ENCODE measurements at places on chromosomes 13 and 19.
A peak's percentile ranks its signal among the peaks of the same experiment; 100 is the strongest.

GRCh38 chr19:38003438-38004185, 96.6 kb downstream of the SIPA1L3 start:
- peak; percentile 40 for DNase-seq

- no peak for DNase-seq
Measured at GRCh38 chr13:99465454-99465853, 35.8 kb upstream of the TM9SF2 start.

DNA sequence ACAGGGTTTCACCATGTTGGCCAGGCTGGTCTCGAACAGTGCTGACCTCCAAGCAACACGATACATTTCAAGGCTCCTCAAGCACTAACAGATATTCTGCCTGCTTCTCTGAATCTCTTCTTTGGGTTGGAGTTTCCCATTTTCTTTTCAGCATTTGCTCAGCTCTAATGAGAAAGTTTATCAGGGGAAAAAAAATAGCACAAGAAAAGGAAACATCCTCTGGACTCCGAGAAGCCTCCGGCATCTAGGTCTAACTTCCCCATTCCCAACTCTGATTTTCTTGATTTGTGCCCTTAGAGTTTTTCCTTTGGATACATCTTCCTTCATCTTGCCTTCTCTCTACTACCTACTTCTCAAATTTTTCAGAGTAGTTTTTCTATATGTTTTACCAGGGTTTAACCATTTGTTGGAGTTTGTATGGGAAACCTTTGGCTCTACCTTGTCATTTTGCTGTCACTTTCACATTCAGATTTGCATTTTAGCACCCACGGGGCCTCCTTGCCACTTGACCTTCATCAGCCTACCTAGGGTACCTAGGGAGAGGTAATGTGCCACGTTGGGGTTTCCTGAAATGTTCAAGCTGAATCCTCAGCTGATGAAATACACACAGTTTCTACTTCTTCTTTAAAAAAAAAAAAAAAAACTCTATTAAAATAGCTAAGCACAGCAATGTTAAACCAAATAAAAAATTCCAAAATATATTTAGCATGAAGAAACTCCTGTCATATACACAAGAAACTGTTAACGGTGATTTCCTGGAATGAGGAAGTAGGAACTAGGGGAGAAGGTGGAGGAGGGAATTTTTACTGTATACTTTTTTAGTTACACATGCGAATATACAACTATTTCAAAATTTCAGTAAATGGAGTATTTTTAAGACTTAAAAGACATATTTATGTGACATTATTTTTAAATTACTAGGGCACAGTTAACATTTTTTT, 5.1 kb upstream of the USP12 start:
- no peak for DNase-seq

- DNase-seq = no peak
Measured at GRCh38 chr19:20858218-20858617, 64.8 kb upstream of the ZNF85 start.

- DNase-seq = no peak
Measured at GRCh38 chr13:56893843-56894242, 246.9 kb upstream of the PRR20A start.

GRCh38 chr13:112639521-112639920, 50.3 kb upstream of the ATP11A start:
- no peak for DNase-seq

DNA sequence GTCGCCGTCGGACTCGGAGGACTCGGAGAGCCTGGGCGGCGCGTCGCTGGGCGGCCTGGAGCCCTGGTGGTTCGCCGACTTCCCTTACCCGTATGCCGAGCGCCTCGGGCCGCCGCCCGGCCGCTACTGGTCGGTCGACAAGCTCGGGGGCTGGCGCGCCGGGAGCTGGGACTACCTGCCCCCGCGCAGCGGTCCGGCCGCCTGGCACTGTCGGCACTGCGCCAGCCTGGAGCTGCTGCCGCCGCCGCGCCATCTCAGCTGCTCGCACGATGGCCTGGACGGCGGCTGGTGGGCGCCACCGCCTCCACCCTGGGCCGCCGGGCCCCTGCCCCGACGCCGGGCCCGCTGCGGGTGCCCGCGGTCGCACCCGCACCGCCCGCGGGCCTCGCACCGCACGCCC, 2.5 kb upstream of the GRWD1 start:
- DNase-seq = no peak

GRCh38 chr13:27981006-27981708, 7.3 kb downstream of the URAD start:
- no peak for DNase-seq

DNA sequence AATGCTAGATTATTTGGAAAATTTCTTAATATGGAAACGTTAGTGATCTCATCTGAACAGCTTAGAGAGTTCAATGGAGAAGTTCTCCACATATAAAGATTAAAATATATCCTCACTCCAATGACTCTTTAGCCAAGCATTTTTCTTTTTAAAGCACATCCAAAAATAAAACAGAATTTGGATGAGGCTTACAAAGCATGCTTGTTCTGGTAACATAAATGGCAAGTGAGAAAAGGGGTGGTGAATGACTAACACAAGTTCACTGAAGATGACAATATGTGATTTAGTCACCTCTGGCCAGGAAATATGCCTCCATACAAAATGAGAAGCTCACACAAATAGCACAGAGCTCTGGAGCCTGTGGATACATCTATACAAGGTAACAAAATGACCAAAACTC, 253.0 kb downstream of the PCDH20 start:
- no peak for DNase-seq

GRCh38 chr19:49534632-49535385, 7.0 kb downstream of the RCN3 start:
- DNase-seq = no peak

DNA sequence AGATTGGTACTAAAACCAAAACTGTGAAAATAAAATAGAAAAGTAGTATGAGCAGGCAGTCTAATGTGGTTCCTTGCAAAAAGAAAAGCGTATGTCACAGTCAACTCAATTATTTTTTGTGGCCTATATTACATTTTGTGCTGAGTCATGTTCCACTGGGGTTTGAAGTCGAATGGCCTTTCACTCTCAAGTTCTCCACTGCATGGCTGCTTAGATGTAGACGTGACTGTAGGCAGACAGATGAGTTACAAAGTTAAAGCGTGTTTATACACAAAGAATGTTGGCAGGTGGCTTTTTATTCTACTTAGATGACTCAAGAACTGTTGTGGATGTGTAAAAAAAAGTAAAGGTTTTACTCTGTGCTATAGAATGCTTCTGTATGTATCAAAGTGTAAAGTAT, 133.9 kb downstream of the SLITRK6 start:
- DNase-seq = no peak

DNA sequence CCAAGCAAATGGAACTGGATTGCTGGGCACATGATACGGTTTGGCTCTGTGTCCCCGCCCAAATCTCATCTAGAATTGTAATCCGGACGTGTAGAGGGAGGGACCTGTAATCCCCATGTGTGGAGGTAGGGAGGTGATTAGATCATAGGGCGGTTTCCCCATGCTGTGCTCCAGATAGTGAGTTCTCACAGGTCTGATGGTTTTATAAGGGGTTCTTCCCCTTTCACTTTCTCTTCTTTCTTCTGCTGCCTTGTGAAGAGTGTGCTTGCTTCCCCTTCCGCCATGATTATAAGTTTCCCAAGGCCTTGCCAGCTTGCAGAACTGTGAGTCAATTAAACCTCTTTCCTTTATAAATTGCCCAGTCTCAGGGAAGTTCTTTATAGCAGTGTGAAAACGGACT, 32.6 kb upstream of the MTIF3 start:
- DNase-seq = no peak

DNA sequence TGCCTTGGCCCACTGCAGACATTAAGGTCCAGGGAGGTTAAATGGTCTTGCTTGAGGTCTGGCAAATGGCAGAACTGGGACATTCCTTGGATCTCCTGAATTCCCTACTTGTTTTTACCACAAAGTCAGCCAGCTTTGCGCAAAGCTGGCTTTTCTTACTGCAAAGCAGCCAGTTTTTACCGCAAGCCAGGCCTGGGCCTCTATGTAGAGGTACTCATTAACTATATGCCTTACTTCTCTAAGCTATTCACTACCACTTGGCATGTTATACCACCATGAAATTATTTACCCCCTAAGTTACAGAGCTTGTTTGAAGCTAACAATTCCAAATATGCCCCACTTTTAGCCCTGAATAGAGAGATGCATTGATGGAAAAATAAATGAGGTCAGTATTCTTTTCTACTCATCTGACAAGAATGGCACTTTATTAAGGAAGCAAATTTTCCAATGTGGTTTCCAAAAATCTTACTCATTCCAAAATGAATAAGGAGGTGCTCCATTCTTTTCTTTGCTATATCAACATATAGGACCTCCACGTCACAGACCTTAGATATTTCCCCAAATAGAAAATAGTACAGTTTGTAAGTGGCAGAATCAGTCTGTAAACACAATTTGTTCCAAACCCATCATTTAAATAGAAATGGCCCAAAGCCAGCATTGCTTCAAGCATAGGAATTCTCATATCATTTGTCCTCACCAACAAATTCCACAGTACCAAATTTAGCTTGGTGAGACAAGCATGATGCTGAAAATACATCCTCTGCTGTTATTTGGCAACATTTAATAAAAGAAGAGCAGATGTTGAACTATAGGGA, 143.9 kb upstream of the TSC22D1 start:
- no peak for DNase-seq

DNA sequence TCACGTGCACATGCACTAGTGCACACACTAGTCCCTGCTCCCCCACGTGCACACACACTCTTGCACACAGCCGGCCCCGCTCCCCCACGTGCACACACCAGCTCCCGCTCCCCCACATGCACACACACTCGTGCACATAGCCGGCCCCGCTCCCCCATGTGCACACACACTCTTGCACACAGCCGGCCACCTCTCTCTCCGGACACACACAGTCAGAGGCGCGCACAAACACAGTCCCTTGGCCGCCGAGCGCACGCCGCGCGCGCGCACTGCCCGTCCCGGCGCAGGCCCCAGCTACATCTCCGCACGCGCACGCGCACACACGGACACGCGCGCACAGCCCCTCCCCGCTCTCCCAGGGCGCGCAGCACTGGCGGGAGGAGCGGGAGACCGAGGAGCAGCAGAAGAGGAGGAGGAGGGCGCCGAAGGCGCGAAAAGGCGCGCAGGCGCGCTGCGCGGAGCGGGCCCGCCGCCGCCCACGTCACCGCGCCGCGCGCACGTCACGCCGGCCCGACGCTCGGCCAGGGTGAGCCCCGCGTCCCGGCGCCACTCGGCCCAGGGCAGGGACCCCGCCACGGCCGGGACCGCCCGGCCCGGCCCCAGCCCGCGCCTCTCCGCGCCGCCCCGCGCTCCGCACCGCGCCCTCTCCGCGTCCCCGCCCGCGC, at the start of gene TFDP1:
Gene TFDP1 (plus strand): TSS at position 549 of the 665 bp plus-strand sequence. CDS start 1,085 bp downstream, outside the sequence.
- DNase-seq = peak; percentile 57

- no peak for DNase-seq
Measured at GRCh38 chr13:39600766-39601165, 2.2 kb downstream of the LHFPL6 start.

- DNase-seq = no peak
Measured at GRCh38 chr19:30227661-30228112, 144.5 kb upstream of the ZNF536 start.

DNA sequence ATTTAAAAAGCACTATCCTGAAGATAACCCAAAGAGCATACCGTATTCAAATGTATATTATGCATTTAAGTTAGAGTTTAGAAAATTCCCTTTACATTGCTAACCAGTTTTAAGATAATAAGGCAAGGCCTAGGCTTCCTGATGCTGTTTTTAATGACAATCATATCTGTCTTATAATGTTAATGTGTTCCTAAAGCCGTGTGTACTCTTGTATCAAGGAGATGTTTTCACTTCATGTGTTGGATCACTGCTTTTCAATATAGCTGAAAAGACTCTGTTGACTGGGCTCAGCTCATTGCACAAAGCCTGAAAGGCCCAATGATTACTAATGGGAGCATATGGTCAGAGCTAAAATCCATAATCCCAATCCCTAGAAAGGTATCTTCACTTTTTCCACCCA, 81.6 kb downstream of the DACH1 start:
- DNase-seq = no peak

GRCh38 chr19:2446381-2446780, 10.4 kb downstream of the LMNB2 start:
- DNase-seq = no peak

DNA sequence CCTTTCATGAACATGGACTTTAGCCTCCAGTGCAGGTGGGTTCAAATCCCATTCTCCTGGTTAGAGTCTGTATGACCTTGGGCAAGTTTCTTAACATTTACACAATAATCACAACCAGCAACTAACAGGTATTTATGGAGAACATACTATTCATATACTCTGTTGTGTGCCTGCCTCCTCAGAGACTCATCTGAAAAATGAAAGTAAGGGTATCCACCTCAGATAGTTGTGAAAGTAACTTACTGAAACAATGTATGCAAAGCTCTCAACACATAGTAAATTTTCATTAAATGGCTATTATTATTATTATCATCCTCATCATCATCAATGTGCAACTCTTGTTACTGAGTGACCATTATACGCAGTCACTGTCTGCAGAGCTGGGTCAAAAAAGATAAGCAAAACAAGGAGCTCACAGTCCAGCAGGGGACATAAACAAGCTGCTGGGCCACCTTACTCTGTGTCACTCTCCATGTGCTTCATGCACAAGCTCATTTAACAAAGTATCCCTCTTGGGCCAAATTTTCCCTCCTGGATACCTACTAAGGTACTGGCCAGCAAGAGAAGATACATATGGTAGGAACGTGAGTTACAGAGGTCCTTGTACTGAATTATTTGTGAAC, 70.9 kb upstream of the FNDC3A start:
- DNase-seq = no peak

DNA sequence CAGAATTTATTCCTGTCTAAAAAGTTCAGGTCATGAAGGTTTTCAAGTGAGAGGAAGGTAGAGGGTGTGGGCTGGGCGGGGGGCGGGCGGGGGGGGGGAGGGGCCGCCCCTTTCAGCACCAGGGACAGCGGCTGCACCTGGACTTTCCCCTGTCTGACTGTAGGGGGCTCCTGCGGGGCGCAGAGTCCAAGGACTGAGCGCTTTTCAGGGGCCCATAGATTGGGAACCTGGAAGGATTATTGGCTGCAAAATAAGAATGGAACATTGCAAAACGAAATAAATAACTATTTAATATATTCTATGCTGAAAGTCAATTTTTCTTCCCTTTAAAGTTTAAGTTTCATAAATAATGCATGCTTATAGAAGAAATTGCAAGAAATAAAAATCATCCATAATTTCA, 8.9 kb upstream of the CYP4F3 start:
- DNase-seq = no peak

DNA sequence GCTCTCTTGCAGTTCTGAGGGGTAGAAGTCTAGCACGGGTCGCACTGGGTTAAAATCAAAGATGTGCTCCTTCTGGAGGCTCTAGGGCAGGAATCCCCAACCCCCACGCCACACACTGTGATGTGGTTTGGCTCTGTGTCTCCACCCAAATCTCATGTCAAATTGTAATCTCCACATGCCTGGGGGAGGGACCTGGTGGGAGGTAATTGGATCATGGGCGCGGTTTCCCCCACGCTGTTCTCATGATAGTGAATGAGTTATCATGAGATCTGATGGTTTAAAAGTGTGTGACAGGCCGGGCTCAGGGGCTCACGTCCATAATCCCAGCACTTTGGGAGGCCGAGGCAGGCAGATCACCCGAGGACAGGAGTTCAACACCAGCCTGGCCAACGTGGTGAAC, 26.6 kb upstream of the CALM3 start:
- no peak for DNase-seq

Data from forelimb muscle (tissue), 1 donor.